Renal cortical epithelial cell (primary cell): ENCODE measurements at places on chromosomes 6 and 20. TPM values are rescaled to one million over a fixed set of nuclear protein-coding genes. Genes with fewer than 3 reads are reported as not detected.

GRCh38 chr6:163850874-163851273 is 436.4 kb downstream of the QKI start:
- DNase-seq: no peak

DNA sequence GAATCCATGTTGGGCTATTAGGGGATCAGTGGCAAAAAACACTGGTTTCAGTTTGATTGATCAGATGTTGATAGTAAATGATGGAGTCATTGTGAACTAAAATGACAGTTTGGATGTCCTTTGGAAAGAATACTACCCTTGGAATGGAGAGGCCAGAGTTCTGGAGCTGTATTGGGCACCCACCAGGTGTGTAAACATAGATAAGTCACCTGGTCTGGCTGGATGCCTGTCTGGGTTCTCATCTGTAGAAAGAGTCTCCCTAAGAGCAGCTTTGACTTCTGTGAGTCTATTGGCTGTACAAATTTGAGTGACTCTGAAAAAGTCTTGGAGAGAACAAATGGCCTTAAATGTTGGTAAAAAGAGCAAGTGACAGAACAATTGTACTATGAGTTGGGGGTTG is 115.0 kb downstream of the SCP2D1 start:
- DNase-seq: no peak

DNA sequence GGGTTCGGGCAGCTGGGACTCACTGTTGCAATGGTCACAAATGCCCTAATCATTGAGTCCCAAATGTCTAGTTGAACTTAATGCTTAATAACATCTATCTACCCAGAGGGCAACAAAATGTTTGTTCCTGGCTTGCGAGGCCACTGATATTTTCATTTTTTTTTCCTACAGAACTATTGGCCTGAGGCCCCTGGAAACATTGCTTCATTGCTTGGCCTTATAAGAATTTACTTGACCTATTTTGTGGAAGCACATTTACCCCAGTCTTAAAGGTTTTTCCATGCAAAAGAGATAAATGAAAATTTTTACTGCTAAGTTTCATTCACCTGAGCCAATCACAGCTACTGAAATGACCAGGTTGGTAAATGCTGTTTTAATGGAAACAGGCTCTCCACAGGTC is 133.1 kb upstream of the RIPOR2 start:
- DNase-seq: no peak

DNA sequence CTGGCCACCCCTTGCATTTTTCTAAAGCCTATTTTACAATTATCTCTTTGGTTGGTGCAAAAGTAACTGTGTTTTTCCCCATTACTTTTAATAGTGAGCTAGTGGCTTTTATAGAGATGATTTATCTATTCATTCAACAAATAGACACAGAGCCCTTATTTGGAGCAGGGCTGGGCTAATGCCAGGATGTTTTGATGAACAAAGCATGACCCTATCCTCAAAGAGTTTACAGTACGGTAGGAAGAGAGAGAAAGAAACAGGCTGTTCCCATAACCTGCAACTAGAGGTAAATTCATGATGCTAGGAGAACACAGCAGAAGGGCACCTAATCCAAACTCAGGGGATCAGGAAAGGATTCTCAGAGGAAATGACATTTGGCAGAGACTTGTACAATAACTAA is 37.3 kb upstream of the UST start:
- DNase-seq: no peak

DNA sequence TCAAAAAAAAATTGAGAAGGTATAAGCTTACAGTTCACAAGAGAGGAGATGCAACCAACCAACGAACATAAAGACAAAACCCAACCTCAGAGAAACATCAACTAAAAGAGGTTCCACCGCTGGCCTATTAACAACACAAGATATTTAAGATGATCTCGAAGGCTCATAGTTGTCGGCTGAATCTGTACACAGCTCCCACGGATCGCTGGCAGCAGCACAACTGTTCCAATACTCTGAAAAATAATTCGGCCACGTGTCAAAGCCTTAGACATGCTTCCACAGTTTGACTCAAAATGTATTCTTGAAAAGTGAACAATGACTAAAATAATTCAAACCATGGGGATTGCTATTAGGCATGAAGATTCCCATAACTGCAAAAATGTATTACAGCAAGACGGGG is 13.7 kb downstream of the EXOC2 start:
- no peak for DNase-seq

DNA sequence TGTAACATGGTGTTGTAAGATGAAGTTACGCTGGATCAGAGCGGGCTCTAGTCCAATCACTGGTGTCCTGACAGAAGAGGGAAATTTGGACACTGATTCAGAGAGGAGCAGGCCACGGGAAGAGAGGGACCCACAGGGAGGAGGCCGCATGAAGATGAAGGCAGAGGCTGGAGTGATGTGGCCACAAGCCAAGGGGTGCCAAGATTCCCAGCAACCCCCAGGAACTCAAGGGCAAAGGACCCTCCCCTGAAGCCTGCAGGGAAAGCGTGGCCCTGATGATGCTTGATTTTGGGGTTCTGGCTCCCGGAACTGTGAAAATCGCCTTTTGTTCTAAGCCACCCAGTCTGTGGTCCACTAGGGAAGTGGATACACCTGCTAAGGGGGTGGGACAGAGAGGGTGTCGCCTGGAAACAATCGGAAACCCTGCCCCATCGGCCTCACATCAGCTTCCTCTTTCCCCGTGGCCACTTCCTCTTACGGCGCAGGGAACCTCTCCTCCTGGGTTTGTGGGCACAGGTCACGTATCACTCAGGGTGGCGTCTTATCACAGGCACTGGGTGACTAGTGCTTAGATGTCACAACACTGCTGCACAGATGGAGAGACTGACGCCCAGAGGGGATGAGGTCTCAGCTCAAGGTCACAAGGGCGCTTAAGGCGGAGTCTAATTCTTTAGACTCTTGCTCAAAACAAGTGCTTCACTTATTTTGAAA is 58.0 kb downstream of the SULF2 start:
- DNase-seq: no peak

GRCh38 chr6:108927927-108928326 is 79.7 kb downstream of the ARMC2 start:
- DNase-seq: no peak

DNA sequence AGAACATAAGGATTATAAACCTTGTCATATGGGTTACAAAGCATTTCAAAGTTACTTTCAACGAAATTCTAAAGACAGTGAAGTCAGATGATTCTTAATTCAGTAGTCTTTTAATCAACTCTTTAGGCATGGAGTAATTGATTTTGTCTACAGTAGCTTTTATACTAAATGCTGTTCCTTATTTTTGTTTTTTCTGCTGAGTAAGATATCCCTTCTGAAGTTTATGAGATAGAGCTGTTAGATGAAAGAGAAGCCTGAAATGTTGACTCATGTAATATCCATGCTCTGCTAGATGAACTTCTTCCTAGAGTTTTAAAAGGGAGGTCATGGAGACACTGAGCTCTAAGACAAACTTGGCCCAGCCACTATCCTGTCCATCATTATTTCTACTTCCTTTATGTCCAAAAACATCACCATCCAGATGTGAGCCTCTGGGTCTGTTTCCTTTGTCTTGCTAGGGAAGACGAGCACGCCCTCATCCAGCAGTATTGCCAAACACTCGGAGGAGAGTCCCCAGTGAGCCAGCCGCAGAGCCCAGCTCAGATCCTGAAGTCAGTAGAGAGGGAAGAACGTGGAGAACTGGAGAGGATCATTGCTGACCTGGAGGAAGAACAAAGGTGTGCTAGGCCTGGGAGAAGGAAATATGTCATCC is 550.3 kb downstream of the UTRN start:
- no peak for DNase-seq

DNA sequence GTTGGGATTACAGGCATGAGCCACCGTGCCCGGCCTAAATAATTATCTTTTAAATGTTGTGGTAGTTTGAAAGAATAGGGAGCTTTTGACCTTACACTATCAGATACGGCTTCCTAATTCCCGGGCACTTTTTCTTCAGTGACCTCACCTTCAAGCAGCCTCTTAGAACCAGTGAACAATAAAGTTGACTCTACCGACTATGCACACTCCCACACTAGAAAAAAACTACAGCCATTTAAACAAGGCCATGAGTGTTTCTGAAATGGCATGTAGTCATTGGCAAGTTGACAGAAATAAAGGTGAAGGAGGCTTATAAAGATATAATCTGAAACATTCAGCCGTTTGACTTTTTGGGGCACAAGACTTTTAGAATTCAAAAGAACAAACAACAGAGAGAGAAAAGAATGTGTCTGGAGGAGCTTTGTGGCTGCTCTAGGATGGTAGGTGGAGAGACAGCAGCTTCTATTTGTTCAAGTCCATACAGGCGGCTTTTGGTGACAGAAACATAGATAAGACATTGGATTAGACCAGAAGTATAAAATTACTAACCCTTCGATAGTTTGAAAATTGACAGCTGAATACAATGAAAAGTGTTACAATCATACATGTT is 75.2 kb downstream of the GJA1 start:
- peak; percentile 63 for DNase-seq

DNA sequence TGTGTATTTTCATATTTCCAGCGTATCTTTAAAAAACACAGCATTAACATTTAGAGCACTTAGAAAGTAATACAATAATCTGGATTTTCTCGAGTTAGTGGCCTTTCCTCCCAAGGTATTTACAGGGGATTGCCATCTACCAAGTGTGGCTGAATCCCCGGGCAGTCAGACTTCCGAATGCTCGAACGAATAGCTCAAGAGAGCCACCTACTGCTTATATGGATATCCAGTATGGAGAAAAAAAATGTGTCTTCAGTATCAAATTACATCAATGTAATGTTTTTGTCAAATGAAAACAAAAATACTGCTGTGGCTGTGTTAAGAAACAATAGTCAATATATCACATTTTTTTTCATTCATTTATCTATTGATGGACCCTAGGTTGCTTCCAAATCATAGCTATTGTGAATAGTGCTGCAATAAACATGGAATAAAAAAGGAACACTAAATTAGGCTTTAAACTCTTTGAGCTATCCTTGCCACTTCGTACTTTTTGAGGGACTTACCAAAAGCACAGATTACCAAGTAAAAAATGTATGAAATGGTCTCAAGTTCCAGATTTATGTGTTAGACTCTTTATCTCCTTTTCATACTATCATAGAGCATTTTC is 654.5 kb upstream of the PTCHD4 start:
- DNase-seq: peak; percentile 69

Gene TBX18
- total RNA-seq: 2.3 and 2.4 TPM in 2 replicates
